Left lung (tissue), 14 donors: ENCODE measurements at places on chromosomes 2 and 18. TPM values are rescaled to one million over a fixed set of nuclear protein-coding genes. Genes with fewer than 3 reads are reported as not detected.

CLEC4F gene
- 0.07 TPM for polyA plus RNA-seq

C2orf81 gene
- 5.7 TPM for polyA plus RNA-seq

MYOM1 gene
- 2.1 TPM for polyA plus RNA-seq

CCL20 gene
- polyA plus RNA-seq = 0.61 TPM

CCNYL1 gene
- polyA plus RNA-seq = 19.8 TPM

LYPD6 gene
- polyA plus RNA-seq = 18.6 TPM

RBM43 gene
- 23.2 TPM for polyA plus RNA-seq

- no peak for DNase-seq
Measured at GRCh38 chr18:24514439-24514838, 54.0 kb downstream of the HRH4 start.

DNA sequence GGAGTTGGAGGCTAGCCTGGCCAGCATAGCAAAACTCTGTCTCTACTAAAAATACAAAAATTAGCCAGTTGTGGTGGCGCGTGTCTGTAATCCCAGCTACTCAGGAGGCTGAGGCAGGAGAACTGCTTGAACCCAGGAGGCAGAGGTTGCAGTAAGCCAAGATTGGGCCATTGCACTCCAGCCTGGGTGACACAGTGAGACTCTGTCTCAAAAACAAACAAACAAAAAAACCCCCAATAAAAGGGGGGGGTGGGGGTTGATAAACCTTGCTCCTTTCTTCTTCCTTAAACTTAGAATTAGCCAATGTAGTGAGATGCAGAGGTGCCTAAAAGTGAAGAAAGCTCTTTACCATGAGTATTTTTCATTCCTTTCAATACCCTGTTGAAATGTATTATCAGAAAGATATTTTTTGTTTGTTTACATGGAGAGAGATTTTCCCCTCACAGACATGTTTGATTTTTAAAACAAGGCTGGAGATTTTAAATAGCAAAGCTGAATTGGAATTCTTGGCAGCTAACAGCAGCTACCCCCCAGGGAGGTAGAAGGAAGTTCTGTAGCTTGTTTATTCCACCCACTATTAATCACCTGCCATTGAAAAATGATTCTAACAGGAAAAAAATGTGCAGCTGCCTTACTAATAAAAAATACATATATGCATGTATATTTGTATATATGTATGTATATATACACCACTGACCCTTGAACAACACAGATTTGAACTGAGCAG, 48.6 kb downstream of the GYPC start:
- DNase-seq = peak; percentile 31

DNA sequence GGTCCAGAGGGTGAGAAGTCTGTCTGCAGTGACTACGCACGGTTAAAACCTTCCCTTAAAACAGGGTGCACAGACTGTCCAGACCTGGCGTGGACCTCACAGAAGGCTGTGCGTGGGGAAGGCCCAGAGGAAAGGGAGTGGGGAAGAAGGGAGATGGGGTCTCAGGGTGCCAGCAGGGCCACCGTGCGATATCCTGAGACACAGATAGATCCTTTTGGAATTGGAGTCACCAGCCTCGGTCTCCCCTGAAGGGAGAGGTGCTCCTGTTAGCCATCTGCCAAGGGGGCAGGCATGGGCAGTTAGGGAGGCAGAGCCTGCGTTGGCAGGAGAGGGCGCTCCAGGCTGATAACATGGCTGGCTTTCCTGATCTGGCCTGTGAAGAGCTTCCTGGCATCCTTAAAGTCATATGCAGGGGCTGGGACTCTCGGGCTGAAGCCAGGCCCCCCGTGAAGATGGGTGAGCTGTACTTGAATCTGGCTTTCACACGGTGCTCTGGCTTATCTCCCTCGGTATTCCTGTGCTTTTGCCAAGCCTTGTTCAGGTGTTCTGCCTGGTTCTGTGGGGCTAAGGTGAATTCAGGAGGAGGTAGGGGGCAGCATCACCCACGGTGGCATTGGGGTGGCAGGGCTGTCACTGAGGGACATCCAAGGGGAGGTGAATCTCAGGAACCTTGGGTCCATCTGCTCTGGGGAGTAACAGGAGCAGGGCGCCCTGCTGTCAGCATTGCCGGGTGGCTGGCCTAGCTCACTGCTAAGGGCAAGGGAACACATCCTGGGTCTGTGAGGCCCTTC, 107.2 kb upstream of the SMAD2 start:
- no peak for DNase-seq

DNA sequence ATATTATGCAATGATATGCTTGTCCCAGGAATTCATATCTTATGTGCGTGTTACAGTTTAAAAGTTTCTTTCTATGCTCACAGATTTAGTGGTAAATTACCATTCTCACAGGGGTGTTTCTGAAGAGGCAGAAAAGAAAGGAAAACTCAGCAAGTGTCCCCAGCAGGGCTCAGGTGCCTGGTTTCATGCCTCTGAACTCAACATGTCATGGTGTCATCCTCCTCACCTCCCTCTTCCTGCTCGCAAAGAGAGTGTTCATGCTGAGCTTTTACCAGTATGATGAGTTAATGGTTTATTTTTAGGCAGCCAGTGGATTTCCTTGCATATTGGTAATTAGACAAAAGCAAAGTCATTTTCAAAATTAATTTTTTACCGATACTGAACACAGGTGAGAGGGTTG, 492.9 kb upstream of the ZEB2 start:
- DNase-seq = no peak

GRCh38 chr18:22044474-22045220, 124.7 kb upstream of the GATA6 start:
- DNase-seq = no peak

- no peak for DNase-seq
Measured at GRCh38 chr2:240600451-240600961, 14.0 kb downstream of the CAPN10 start.

DTNA gene
- 13.1 TPM for polyA plus RNA-seq

- no peak for DNase-seq
Measured at GRCh38 chr2:15744820-15745219, 153.2 kb downstream of the DDX1 start.

GRCh38 chr18:63320123-63320974, 780 bp upstream of the BCL2 start:
- DNase-seq = peak; percentile 90

- DNase-seq = no peak
Measured at GRCh38 chr18:48470484-48471180, 61.4 kb upstream of the ZBTB7C start.

ERBB4 gene
- polyA plus RNA-seq = 0.89 TPM

- DNase-seq = no peak
Measured at GRCh38 chr18:79962835-79963657, 1.4 kb upstream of the HSBP1L1 start.

DNA sequence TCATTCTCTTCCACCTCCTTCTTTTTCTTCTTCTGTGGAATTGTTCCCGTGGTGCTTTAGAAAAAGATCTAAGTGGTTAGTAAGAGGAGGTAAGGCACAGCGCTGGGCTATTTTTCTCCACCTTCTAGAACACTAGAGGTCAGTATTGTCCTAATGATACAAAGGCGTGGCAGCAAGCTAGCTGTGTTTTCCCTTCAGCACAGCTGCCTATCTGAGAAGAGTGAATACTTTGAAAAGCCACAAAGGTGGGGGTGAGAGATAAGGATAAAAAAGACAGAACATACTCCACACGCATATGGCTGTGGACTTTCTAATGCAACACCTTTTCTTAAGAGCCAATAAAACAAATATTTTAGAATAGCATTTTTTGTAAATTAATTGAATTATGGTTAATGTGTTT, 2.1 kb downstream of the CNTNAP5 start:
- peak; percentile 61 for DNase-seq

DNA sequence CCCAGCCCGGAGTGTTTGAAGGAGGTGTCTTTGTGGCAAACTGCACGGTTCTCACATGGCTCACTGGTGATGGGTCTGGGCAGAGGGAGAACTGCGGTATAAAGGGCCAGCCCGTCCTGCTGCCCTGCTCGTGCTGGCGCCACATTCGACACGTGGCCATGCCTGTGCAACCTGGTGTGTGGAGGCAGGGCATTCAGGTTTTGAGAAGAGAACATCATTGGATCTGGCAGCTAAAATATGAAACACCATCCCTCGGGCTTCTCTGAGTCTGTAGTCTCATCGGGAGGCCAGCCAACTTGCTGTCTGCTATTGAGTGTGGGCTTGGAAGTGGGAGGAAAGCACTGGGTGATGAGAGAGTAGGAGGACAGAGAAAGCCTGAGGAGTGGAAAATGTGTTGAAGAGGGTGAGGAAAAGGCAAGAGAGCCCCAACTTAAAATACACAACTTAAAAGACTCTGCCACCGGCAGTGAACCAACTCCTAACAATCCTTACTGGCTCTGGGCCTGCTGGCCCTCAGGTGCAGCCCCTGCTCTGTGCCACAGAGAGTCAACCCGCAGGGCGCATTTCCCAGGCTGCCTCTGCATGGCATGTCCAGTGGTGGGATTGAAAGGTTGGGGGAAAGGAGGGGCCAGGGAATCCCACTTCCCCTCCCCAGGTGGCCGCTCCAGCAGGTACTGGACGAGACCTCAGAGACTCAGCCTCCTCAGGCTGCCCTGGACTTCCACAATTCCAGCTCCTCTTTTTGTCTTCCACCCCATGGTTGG, 112.7 kb upstream of the DLX2 start:
- DNase-seq = no peak

DNA sequence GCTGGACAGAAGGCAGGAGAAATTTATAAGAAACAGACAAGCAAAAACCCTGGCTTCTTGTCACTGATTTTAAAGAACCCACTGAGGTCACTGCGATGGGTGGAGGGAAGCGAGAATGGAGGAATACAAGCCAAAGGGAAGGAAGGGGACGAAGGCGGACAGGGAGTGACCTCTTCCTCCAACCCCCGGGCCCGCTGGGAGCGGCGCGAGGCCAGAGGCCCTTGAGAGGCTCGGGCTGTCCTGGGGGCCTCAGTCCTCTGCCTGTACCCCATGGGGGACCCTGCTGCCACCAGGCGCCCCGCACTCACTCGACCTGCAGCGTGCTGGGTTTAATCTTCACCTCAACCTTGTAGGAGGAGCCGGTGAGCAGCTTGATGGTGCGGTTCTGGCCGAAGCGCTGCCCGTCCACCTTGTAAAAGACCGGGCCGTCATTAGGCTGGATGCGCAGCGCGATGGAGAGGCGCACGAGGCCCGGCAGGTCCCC, 793 bp downstream of the CNRIP1 start:
- no peak for DNase-seq

GRCh38 chr2:222797261-222797660, 63.6 kb upstream of the ACSL3 start:
- DNase-seq = no peak

- no peak for DNase-seq
Measured at GRCh38 chr18:36066686-36067054, 689 bp downstream of the RPRD1A start.

LONRF2 gene
- 3.3 TPM for polyA plus RNA-seq

GRCh38 chr2:229521576-229521975, 192.8 kb downstream of the DNER start:
- DNase-seq = peak; percentile 10

DNA sequence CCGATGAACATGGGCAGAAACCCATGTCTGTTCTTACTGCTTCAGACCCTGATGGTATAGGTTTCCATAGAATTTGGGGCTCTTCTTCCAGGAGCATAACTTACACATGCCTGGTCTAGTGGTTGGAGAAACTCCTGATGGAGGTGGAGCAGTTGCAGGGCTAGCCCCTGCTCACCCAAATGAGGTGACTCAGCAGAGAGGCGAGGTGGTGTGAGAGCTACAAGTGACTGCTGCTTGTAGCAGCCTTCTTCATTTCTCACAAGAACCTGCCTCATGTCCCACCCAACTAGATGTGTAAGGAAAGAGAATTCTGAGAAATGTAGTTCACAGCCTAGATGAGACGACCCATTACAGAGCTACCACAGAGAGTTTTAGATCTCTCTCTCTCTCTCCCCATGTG, 105.3 kb downstream of the ZNF407 start:
- DNase-seq = no peak

- no peak for DNase-seq
Measured at GRCh38 chr2:19120941-19121750, 237.3 kb downstream of the OSR1 start.

- no peak for DNase-seq
Measured at GRCh38 chr2:173982918-173983317, 17.7 kb upstream of the SP3 start.
